ENCODE measurements at places on chromosomes 5 and 9.

DNA sequence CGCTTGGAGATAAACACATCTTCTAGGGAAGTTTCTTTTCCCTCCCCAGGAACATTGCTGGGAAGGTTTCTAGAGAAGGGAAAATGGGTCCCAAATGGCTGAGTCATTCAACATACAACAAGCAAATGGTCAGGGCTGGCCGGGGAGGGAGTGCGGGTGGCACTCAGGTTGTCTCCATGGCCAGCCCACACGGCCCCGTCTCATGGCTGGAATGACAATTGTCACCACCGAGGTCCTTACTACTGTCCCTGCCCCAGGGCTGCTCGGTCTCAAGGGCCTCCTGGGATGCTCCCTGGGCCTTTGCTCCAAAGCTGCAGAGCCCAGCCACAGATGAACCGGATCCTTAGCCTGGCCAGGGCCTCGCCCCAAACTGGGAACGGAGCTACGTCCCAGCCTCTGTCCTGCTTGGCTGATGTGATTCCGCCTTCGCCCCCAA is 121.9 kb downstream of the FGF18 start:
- no peak for DNase-seq

DNA sequence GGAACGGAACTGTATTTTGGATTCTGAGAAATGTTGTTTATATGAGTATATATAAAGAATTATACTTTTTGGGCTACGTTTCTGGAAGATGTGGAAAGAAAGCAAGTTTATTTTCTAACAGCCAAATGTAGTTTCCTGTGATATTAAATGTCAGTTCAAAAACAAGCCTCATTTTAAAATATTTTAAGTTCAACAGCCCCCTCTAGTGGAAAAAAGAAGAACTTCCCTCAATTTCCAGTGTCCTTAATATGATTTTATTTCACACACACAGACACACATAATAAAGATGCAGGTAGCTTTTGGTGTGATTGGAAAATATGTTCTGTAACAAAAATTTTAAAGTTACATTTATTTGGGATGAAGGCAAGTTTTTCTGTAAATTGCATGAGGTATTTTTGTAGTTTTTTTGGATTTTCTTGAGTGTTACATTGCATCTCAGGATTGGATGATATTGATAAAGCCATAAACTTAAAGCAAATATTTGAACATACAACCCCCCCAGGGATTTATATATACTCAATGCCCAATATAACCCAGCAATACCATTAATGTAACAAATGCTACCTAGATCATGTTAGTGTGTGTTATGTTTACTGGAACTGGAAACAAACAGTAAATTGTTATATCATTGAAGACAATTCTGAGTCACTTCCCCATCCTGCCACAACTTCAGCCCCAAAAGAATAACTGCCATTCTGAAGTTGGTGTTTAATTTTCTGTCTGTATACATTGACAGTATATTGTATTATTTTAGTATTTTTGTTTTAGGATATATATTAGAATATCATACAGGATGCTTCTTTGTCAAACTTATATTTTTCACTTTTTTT is 54.0 kb downstream of the CCDC171 start:
- no peak for DNase-seq

GRCh38 chr5:54311176-54311677 is 854 bp upstream of the ARL15 start:
- no peak for DNase-seq

DNA sequence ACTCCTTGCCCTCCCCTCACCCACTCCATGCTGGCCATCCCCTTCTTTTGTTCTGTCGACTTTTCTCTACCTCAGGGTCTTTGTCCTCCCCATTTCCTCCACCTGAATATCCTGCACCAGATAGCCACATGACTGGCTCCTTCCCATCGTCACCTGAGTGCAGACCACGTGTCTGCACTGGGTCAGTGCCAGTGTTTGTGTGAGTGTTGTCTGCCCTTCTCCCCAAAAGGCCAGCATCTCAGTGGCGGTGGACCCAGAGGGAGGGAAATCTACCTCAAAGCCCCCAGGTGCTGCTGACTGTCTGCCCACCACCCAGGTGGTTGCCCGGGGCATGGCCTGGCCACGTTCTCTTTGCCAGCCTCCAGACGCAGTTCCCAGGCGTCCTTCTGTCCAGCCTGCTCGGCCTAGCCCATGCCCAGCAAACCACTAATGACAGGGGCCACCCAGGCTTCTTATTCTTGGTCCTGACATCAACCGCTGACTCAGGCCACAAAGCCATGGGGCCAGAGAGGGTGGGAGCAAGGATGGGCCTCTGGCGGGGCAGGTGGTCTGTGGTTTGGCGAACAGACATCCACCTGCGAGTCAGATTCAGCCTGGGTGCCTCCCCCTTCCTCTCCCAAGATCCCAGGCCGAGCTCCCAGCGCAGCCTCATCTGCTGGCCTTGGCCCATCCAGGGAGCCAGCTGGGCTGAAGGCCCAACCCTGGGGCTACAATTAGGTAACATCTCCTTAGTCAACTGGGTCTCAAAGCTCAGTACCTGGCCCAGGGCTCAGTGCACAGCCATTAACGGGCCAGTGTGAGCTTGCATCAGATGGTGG is 5.5 kb upstream of the NINJ1 start:
- DNase-seq = no peak

- DNase-seq = no peak
These were observed at the start of gene SYNPO for GRCh38 chr5:150640311-150641005. TSS of gene SYNPO (plus strand) at chr5:150640660. CDS start at chr5:150648276, 7,616 bp downstream.

DNA sequence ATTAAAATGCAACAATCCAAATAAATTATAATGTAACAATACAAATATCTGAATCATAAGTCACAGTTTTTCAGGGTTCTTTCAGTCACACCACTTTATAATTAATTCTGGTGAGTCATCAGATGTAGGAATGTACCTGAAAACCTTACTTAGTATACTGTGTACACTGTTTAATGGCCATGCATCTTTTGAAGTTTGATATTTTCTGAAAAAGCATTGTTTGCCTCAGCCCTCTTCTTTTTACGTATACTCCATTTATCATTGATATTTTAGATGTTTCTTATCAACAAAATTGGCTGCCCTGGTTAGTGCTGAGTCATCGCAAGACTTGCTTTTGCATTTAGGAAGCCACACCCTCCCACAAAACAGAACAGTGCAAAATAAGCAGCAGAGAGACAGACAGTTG is 218.6 kb downstream of the PJA2 start:
- DNase-seq = no peak

GRCh38 chr5:138460032-138460693 is 5.1 kb upstream of the EGR1 start:
- no peak for DNase-seq

DNA sequence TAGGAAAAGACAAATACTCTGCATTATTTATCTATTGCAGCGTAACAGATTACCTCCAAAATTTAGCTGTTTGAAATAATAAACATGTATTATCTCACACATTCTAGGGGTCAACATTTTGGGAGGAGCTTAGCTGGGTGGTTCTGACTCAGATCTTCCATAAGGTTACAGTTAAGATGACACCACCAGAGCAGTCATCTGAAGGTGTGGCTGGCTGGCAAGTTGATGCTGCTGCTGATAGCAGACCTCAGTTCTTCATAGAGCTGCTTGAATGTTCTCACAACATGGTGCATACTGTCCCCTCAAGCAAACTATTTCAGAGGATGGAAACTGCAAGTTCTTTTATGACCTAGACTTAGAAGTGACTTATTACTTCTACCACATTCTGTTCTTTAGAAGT is 146.3 kb upstream of the FSTL4 start:
- no peak for DNase-seq

DNA sequence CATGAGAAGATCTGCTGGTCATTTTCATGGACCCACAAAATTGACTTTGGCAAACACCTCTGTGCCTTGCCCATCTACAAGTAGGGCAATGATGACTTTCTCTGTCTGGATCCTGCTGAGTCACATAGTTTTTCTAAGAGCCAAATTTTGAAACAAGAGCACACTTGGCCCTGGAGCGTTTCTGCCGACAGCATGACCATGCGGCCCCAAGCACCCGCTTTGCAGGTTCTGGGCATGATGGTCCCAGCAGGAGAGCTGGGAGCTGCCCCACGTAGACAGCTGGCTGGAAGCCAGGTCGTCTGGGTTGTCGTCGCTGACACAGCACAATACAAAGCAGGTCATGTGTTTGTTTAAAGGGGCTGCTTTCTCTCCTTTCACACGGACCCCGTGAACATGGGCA is 159.8 kb downstream of the SYK start:
- no peak for DNase-seq

DNA sequence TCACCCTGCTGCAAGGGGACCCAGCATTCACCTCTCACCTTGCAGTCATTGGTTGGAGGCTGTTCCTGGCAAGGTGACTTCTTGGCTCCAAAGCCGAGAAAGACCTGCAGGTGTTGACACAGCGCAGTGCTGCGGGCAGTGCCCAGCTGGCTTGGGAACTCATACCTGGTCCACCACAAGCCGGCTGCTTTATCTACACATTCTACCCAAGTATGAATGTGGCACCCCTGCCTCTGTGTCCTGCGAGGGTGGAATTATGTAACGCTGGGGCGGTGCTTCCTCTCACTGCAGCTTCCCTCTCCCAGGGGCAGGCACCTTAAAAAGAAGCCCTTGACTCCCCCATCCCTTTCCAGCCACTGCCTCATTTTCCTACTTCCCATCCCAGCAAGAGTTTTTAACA is 2.5 kb upstream of the ZMYND19 start:
- no peak for DNase-seq

DNA sequence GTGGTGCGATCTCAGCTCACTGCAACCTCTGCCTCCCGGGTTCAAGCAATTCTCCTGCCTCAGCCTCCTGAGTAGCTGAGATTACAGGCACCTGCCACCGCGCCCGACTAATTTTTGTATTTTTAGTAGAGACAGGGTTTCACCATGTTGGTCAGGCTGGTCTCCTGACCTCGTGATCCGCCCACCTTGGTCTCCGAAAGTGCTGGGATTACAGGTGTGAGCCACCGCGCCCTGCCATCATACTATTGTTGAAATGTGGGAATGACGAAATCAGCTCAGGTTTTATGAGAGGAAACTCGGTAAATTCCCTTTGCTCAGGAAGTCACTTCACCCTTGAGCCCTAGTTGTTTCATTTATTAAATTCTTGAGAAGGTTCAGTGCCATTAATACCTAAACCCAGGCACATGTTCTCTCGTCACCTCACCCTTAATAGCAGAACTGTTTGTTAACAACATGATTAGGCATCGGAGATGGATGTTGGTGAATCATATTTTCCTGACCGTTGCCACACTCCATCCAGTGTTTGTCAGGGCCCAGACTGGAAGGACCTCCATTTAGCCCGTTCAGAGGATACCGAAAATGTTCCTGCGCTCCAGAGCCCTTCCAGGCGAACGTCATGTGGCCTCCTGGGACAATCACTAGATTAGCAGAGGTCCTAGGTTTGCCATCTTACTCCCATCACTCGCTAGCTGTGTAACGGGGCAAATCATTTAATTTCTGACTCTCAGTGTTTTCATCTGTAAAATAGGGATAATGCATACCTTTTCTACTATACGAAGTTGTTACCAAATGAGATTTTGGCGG is 20.0 kb upstream of the CREBRF start:
- DNase-seq = no peak

DNA sequence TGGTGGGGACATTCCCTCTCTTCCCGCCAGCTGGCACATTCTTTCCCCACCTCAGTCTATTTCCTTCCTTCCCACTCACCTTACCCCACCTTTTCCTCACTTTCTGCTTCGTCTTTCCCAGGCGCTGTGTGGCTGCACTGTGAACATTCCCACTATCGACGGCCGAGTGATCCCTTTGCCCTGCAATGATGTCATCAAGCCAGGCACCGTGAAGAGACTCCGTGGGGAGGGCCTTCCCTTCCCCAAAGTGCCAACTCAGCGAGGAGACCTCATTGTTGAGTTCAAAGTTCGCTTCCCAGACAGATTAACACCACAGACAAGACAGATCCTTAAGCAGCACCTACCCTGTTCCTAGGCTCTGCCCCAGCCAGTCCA is 7.3 kb downstream of the DNAJB5 start:
- no peak for DNase-seq

GRCh38 chr9:136002881-136003280 is 41.7 kb upstream of the UBAC1 start:
- no peak for DNase-seq

GRCh38 chr5:151156507-151157420 is 815 bp downstream of the ANXA6 start:
- DNase-seq = no peak

DNA sequence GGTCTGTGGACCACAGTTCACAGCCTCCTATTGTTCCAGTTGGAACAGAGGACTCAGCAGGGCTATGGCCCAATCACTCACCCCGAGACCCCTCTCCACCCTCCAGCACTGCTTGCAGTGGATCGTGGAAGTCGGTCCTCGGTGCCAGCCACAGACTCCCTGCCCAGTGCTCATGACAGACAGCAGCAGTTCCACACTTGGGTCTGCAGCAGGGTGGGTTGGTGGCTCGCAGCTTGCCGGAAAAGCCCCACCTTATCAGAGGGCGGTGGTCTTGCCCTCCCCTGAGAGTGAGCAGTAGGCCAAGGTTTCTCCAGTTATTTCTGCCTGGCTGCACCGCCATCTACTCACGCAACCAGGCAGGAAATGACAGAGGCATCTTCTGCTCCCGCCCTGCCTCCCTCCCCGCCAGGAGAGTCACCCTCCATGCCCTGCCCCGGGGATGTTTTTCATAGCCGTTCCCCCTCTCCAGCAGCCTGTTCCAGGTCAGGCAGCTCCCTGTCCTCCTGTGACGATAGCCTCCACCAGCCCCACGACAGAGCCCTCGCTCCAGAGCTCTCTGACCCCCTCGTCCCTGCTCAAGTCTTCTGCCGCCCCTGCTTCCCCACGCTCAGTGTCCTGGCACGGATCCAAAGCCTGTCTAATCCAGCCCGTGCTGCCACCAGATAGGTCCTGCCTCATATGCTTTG is 34.5 kb downstream of the UNC5A start:
- DNase-seq = no peak

- DNase-seq = no peak
These were observed 24.7 kb downstream of the NTRK2 start for GRCh38 chr9:84694248-84694647.

GRCh38 chr9:99895510-99895909 is 10.9 kb upstream of the STX17 start:
- no peak for DNase-seq

- no peak for DNase-seq
These were observed 72.8 kb downstream of the OTULIN start for GRCh38 chr5:14737291-14737690.

- no peak for DNase-seq
These were observed 110.6 kb downstream of the RAPGEF6 start for GRCh38 chr5:131524431-131524830.

- DNase-seq = no peak
These were observed 137.2 kb downstream of the C9orf50 start for GRCh38 chr9:129483415-129484351.

- DNase-seq = no peak
These were observed 128.8 kb downstream of the TMC1 start for GRCh38 chr9:72650206-72650605.

- DNase-seq = no peak
These were observed 46.1 kb downstream of the DCP2 start for GRCh38 chr5:113022661-113023060.

GRCh38 chr5:98941131-98941883 is 12.5 kb upstream of the CHD1 start:
- DNase-seq = no peak

- no peak for DNase-seq
These were observed 52.8 kb downstream of the IRF1 start for GRCh38 chr5:132437604-132438266.

- no peak for DNase-seq
These were observed 63.8 kb downstream of the PDZD2 start for GRCh38 chr5:31702712-31703111.

- no peak for DNase-seq
These were observed 437.9 kb downstream of the PIK3R1 start for GRCh38 chr5:68653471-68653870.

GRCh38 chr9:114288193-114289091 is 34.5 kb upstream of the ORM1 start:
- DNase-seq = no peak

GRCh38 chr5:109511980-109512734 is 102.4 kb upstream of the PJA2 start:
- DNase-seq = no peak

All from SHP77 treated with DMSO at 0.1 percent for 48 hours (cell line).